ENCODE measurements at places on chromosomes 1 and 21.

GRCh38 chr1:18900303-18900841, 2.0 kb downstream of the ALDH4A1 start:
- no peak for DNase-seq

GRCh38 chr1:226986496-226987178, 46.5 kb downstream of the COQ8A start:
- no peak for DNase-seq

DNA sequence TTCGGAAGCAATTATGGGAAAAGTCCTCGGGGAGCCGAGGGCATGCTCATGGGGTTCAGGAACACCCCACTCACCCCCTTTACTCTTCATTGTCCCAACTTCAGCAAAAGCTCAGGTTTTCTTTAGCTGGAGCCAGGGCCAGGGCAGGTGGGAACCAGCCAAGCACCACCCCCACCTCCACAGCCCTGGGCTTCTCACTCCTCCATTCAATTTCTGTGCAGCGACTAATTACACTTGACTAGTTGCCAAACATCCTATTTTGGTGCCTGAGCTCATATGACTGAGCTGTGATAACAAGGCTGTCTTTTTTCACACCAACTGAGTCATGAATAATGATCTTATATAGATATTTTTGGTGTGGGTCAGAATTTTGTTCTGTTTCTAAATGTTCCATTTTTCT, 257.2 kb upstream of the AJAP1 start:
- no peak for DNase-seq

- no peak for DNase-seq
Observed at GRCh38 chr21:27799861-27800260, 833.0 kb upstream of the ADAMTS5 start.

DNA sequence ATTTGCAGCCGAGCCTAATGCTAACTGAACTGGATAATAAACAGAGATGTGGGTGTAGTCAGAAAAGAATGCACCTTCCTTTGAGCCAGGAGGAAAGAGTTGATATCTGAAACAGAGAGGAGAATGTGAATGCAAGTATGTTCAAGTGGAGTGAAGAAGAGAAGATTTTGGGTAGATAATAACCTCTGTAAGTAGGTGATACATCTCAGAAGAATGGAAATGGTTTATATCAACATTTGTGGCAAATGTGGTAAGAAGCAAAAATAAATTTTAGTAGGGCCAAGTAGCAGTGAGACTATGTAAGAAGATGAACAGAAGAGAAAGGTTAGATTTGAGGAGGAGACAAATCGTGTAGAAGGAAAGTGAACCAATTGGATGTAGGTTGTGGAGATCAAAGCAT, 1.7 kb upstream of the DNTTIP2 start:
- no peak for DNase-seq

DNA sequence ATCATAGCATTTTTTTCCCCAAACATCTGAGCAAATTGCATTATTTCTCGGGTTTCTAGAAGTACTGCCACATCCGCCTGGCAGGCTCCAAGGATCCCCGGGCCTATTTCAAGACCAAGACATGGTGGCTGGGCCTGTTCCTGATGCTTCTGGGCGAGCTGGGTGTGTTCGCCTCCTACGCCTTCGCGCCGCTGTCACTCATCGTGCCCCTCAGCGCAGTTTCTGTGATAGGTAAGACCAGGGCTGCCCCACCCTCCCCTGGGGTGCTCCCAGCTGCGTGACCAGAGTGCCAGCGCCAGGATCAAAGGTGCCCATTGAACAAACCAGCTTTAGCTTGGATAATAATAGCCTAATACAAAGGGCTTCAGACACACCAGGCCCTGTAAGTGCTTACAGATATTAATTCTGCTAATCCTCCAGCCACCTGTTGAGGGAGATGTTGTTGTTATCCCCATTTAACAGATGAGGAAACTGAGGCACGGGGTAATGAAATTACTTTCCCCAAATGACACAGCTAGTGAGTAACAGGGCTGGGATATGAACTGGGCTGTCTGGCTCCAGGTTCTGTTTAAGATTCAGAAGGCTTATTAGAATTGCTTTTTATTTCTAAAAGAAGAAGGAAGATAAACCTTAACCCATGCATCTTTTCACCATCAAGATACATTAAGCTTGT, 26.5 kb downstream of the NIPAL3 start:
- DNase-seq = no peak

DNA sequence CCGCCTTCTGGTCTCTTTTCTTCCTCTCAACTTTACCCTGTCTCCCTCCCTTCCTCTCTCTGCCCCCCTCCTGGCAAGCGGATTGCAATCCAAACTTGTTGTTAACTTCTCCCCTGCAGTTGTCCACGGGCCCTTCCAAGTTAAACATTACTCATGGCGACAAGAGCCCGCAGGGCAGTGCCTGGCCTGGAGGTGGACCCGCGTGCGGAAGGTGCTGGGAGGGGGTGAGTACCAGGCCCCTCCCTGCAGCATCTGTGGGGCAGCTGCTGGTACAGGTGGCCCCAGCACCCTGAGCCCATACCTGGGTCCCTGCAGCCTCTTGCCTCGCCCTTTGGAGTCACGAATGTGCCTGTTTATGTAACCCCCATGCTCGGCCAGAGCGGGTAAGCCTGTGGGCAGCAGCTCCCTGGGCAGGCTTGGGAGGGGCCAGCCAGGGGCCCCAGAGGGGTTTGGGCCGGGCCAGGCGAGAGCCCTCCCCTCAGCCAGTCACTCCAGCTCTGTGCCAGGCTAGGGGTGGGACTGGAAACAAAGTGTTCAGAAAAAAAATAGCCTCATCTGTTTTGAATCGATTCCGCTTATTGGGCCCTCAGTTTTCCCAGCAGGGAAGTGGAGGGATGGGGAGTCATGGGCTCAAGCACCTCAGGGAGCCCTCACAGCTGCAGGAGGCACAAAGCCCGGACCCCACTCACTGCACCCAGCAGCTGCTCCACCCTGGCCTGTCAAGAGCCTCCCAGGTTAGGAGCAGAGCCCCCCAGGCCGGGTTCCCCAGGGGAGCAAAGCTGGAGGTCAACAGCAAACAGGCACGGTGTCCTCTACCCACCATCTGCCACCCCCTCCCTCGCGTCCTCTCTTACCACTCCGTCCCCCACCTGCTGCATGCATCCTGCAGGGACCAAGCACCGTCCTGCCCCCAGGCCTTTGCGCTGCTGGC, 14.0 kb upstream of the FAAP20 start:
- no peak for DNase-seq

DNA sequence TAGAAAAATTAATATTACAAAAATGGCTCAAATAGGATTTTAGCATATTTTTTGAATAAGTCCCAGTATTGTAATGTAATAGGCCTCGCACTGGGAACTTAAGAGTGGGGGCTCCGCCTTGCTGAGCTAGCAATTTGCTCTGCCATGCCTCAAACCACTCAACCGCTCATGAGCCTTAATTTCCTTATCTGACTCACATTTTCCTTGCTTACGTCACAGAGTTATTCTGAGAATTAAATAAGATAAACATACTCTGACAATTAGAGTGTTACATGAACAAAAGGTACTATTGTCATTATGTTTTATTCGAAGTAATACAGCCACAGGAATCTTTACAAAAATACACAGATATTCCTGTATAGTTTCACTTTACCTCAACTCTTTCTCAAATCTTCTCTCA, 108.1 kb downstream of the SLC44A5 start:
- DNase-seq = no peak

DNA sequence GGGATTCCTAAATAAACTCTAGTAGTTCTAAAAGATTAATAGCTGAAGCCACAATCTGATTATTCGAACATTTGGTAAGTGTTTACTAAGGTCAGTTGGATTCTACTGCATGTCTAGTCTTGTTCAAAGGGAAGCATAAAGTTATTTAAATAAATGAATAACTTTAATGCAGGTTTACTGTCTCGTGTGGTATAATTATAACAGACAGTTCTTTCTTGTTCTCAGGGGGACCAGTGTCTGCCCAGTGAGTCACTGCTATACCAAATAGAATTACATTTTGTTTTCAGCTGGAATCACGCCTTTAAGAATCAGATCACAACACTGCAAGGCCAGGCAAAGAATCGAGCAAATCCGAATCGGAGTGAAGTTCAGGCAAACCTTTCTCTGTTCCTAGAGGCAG, 45.1 kb downstream of the SMG7 start:
- DNase-seq = no peak

- no peak for DNase-seq
Observed at GRCh38 chr1:185426848-185427247, 109.8 kb upstream of the IVNS1ABP start.
